ENCODE measurements at places on chromosomes 11 and 22. TPM values are rescaled to one million over a fixed set of nuclear protein-coding genes. Genes with fewer than 3 reads are reported as not detected.
A peak's percentile ranks its signal among the peaks of the same experiment; 100 is the strongest.

Gene MRPL11
- total RNA-seq = 91.3 TPM

Gene SHISAL1
- total RNA-seq = not detected

Gene PLAAT3
- total RNA-seq = 25.5 TPM

Gene DDIAS
- 16.2 TPM for total RNA-seq

Gene OR8G1
- not detected for total RNA-seq

Gene LRRC4C
- total RNA-seq = not detected

Gene GPHA2
- total RNA-seq = not detected

Gene CRKL
- total RNA-seq = 90.8 TPM

Gene MARK2
- 57.9 TPM for total RNA-seq

Gene MS4A6E
- total RNA-seq = not detected

DNA sequence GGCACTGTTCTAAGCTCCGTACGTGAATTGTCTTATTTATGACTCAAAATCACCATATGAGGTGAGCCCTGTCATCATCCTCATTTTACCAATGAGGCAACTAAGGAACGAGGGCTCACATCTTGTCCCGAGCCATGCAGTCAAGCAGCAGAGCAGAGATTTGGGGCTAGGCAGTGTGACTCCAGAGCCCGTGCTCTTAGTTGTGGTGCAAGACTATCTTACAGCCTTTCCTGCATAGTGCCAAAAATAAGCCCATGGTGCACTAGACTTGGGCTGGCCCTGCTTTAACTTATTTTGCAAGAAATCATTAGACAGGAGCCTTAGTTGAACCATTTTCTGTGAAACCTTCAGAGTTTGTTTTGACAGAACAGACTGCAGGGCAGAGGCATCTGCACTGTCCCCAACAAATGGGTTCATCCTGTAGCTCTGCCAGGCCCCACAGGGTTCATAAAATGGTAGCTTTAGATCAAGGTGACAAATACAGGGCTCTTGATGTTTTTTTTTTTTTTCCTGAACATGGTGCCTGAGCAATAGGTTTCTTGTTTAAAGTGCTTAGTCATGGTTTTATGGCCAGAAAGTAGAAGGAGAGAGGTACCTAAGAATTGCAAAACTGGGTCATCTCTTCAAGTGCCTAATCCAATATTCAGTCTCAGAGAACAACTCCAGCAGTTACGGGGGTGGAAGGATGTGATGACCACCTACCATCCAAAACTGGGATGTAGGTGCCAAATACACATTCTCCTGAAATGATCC, 56.6 kb downstream of the BMAL1 start:
- DNase-seq = no peak

DNA sequence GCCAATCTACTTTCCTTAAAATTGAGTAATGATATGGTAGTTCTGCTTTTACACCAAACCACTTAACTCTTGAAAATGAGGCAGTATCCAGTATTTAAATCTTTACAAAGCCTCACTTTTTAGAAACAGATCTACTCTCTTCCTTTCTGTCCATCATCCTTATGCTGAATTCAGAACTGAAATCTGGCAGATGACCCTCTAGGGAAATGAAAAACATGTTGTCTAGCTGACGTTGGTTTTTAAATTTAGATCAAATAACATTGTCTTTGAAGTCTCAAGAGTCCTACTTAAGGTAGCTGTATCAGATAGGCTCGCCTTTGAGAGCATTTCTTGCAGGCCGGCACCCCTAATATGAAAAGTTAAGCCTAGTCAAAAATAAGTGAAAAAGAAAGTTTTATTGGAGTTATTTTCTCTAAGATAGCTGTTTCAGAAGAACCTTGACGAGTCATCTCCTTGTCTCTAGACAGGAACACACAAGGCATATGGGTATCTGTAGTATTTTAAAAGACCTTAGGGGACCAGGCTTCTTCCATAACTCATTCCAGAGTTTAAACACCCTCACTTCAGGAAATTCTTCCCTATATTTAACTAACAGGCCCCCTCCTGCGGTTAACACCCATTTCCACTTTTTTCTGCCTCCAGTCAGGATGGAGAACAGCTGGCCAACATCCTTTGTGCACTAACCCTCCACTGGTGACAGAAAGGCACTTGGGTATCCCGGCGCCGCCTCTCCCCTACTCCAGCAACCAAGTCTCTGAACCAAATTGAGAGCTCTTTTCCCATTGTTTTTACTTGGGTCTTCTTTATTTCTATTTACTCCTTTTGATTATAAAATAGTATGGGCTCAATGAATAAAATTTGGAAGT, 81.2 kb downstream of the WNT11 start:
- DNase-seq = no peak

- peak; percentile 61 for DNase-seq
These were observed 638 bp downstream of the NRGN start for GRCh38 chr11:124740277-124740882.

DNA sequence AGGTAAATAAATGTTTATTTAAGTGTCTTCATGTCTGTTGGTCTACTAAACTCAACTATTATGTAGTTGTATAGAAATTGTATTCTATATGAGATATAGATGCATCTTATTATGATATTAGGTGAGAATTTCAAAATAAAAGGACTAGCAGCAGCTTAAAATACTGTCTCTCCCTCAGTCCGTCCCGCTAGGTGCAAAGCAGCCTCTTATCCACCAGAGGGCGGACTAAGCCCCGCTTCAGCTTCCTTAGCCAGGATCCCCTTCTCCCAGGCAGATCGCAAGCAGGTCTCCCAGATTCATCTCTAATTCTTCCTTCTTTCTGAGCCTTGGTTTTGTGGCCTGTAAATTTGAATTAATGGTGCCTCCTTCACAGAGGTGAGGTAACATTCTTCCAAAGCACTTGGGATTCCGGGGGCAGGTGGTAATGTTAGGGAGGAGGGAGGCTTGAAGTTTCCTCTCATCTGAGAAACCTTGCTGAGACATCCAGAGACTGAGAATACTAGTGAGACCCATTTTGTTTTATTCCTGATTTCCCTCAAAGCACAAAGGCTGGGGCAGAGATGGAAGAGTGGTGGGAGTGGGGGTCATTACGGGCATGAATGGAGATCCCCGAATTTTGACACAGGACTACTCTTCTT, 13.5 kb upstream of the INSC start:
- peak; percentile 71 for DNase-seq

GRCh38 chr22:19793661-19794310, 33.2 kb downstream of the TBX1 start:
- DNase-seq = no peak

DNA sequence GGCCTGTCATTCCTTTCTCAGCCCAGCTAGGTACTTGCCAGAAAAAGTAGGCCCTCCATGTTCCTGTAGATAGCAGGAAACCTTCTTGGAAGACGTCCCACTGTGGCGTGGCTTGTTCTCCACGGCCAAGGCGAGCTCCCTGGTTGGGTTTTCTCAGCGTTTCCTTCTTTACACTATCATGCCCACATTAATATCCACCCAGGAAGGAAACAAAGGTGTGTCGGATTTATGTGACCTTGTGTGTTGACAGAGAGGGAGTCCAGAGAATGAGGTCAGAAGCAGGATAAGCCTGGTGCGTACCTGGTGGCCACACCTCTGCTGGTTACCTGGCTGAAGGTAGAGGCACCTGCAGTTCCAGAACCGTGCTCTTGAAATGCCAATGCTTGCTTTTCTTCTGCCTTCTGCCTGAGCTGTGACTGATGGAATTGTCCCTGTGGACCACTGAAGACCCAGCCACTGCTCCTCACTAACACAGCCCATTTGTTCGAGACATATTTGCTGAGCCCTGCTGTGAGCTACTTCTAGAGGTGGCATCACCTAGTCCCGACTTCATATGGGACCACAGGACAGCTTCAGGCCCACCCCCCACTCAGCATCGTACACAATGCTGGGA, 7.9 kb downstream of the ASPHD2 start:
- no peak for DNase-seq

- no peak for DNase-seq
These were observed 28.9 kb downstream of the AP2A2 start for GRCh38 chr11:954392-955153.

- DNase-seq = peak; percentile 5
These were observed 19.0 kb upstream of the LMO1 start for GRCh38 chr11:8282631-8283030.

DNA sequence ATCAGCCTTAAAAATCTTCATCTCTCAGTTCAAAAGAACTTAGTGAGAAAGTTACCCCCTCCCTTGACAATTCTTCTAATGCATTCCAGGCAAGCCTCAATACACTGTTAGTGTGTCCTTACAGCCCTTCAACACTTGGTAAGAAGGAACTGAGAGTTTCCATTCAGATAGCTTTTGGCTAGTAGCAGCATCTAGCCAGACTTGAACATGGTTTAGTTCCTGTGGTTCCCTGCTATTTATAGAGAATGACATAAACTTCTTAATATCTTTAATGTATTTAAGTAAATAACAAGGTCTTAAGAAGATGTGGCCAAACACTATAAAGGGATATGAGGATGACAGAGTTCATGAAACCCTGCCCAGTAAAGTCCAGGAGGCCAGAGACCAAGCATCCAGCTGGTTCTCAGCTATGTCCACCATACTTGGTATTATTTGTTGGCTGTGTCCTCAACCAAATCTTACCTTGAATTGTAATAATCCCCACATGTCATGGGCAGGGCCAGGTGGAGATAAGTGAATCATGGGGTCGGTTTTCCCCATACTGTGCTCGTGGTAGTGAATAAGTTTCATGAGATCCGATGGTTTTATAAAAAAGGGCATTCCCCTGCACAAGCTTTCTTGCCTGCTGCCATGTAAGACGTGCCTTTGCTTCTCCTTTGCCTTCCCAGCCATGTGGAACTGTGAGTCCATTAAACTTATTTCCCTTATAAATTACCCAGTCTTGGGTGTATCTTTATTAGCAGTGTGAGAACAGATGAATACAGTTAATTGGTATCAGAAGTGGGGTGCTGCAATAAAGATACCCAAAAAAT, 132.4 kb downstream of the LARGE1 start:
- DNase-seq = no peak

GRCh38 chr11:75246006-75246670, 5.6 kb downstream of the TPBGL start:
- DNase-seq = peak; percentile 35

DNA sequence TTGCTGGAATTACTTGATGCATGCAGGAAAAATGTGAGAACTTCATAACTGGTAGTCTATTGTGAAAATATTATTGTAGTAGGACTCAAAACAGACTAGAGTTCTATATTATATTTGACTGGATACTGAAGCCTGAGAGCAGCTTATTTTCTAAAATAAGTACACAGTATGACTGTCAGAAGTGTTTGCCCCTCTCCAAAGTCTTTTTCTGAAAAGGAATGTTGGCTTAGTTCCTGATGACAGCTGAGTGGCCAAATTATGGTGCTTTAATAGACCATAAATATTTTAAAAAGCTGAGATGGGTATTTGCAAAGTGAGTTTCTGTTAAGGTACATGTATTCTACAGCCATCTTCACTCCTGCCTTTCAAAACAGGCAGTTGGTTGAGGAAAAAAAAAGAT, 13.1 kb downstream of the ZBED5 start:
- DNase-seq = no peak

All from activated CD8-positive, alpha-beta memory T cell treated with anti-CD3 and anti-CD28 coated beads, Interleukin-2, amount 10 ng/mL, durations not matched to agents 7 days and 5 days (primary cell).